Pancreas (tissue), 10 donors: ENCODE measurements at places on chromosomes 5 and 9. TPM values are rescaled to one million over a fixed set of nuclear protein-coding genes. Genes with fewer than 3 reads are reported as not detected.

Gene IFNA13
- not detected for polyA plus RNA-seq

Gene CARTPT
- 0.82 TPM for polyA plus RNA-seq

Gene SPRY4
- polyA plus RNA-seq: 3.2 TPM

GRCh38 chr9:120235081-120235480 lies 344.9 kb downstream of the CDK5RAP2 start:
- DNase-seq: no peak
- no peak overlapping the region for H3K27ac ChIP-seq
- H3K27me3 ChIP-seq: no peaks in the 10 kb centered on the region
- no peaks in the 10 kb centered on the region for H3K4me1 ChIP-seq
- H3K4me3 ChIP-seq: no peak overlapping the region

Gene CRAT
- polyA plus RNA-seq: 30.3 TPM

Gene IRF1
- 30.8 TPM for polyA plus RNA-seq

DNA sequence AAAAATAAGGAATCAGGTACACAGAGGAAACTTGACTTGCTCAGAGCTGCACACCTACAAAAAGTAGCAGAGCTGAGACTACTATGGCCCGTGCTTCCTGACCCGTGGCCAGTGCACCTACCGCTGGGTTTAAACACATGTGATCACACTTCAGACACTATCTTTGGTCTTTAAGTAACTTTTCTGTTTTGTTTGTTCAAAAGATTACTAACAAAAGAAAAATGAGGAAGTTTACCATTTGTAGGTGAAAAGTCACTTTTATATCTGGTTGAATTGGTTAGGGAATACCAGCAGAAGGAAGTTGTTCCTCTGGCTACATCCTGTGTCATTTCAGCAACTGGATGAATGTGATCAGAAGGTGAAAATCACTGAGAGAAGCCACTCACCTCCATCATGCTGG lies 6.5 kb upstream of the SYK start:
- H3K4me1 ChIP-seq: peaks cover 4% of the 10 kb centered on the region
- DNase-seq: no peak
- no peak overlapping the region for H3K4me3 ChIP-seq
- no peak overlapping the region for H3K27ac ChIP-seq
- H3K36me3 ChIP-seq: no peaks in the 10 kb centered on the region

DNA sequence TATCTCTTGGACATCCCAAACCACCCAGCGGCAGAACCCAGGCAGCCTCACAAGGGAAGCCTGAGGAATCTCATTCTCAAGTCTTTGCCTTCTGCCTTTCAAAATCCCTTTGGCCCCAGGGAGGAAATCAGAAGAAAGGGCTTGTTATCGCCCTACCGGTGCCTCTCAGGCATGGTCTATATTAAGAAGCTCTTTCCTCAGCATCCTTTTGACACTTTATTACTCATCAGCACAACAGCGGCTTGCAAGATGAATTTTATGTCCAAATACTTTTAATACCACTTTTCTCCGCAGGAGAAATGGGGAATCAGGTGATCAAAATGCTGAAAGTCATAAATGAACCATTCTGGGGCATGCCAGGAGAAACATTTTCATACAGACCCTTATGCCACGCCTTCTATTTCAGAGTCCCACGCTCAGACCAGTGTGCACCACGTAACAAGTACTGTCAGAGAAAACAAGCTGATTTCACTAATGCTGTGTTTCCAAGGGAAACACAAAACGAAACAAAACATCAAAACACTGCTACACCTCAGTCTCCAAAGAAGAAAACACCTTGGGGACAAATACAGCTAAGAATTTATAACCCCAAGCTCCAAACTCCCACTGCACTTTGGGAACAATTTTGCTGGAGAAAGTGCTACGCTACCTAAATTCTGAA lies 30.0 kb downstream of the RAPGEF1 start:
- no peak for DNase-seq
- H3K27me3 ChIP-seq: no peaks in the 10 kb centered on the region
- no peak overlapping the region for H3K27ac ChIP-seq
- no peak overlapping the region for H3K4me3 ChIP-seq
- no peaks in the 10 kb centered on the region for H3K36me3 ChIP-seq

GRCh38 chr5:170076211-170076610 lies 29.5 kb upstream of the FOXI1 start:
- H3K4me1 ChIP-seq: no peaks in the 10 kb centered on the region
- no peak for DNase-seq
- no peaks in the 10 kb centered on the region for H3K36me3 ChIP-seq
- H3K27ac ChIP-seq: no peak overlapping the region
- H3K27me3 ChIP-seq: no peaks in the 10 kb centered on the region

Gene LEAP2
- polyA plus RNA-seq: 2.3 TPM

- H3K27me3 ChIP-seq: no peaks in the 10 kb centered on the region
- no peak for DNase-seq
Measured at GRCh38 chr9:120917929-120918762, 8.4 kb downstream of the TRAF1 start.

- no peak for DNase-seq
- no peaks in the 10 kb centered on the region for H3K4me1 ChIP-seq
- H3K36me3 ChIP-seq: no peaks in the 10 kb centered on the region
Measured at GRCh38 chr5:147559749-147560148, 49.9 kb upstream of the DPYSL3 start.

Gene TCF7
- polyA plus RNA-seq: 1.9 TPM

GRCh38 chr9:98807814-98808195 lies 335 bp downstream of the GALNT12 start:
- peak overlapping the region; percentile 36 for H3K4me3 ChIP-seq
- H3K27me3 ChIP-seq: no peaks in the 10 kb centered on the region
- peaks cover 14% of the 10 kb centered on the region for H3K4me1 ChIP-seq
- no peak overlapping the region for H3K27ac ChIP-seq

Gene SPINK7
- not detected for polyA plus RNA-seq

DNA sequence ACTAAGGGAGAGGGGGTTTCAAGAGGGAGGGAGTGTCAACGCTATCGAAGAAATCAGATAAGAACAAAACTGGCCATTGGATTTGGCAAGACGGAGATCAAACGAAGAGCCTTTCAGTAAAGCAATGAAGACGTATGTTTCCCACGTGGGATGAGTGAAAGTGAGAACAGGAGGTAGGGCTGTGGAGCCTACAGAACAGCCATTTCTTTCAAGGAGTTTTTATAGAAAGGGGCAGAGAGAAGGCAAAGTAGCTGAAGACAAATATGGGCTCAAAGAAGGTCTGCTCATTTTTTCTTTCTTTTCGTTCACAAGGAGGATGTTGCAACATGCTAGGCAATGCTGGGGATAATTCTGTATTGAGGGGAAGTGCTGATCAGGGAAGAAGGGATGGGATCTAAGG lies 98.3 kb downstream of the SUSD1 start:
- H3K27ac ChIP-seq: no peak overlapping the region
- H3K4me3 ChIP-seq: no peak overlapping the region
- no peaks in the 10 kb centered on the region for H3K36me3 ChIP-seq
- H3K4me1 ChIP-seq: no peaks in the 10 kb centered on the region
- no peak for DNase-seq

- DNase-seq: no peak
- no peak overlapping the region for H3K4me3 ChIP-seq
- H3K4me1 ChIP-seq: peaks cover 22% of the 10 kb centered on the region
- H3K36me3 ChIP-seq: no peaks in the 10 kb centered on the region
- no peaks in the 10 kb centered on the region for H3K27me3 ChIP-seq
Measured at GRCh38 chr9:134389642-134390041, 63.4 kb downstream of the RXRA start.

GRCh38 chr9:110064803-110065202 lies 143.2 kb downstream of the C9orf152 start:
- no peaks in the 10 kb centered on the region for H3K4me1 ChIP-seq
- no peak overlapping the region for H3K4me3 ChIP-seq
- no peaks in the 10 kb centered on the region for H3K27me3 ChIP-seq
- no peak for DNase-seq
- no peaks in the 10 kb centered on the region for H3K36me3 ChIP-seq
- H3K27ac ChIP-seq: no peak overlapping the region

GRCh38 chr5:131610198-131611063 lies 24.6 kb downstream of the RAPGEF6 start:
- no peaks in the 10 kb centered on the region for H3K4me1 ChIP-seq
- H3K4me3 ChIP-seq: no peak overlapping the region
- DNase-seq: no peak
- H3K36me3 ChIP-seq: no peaks in the 10 kb centered on the region
- H3K27me3 ChIP-seq: no peaks in the 10 kb centered on the region
- H3K27ac ChIP-seq: peak overlapping the region; percentile 16

DNA sequence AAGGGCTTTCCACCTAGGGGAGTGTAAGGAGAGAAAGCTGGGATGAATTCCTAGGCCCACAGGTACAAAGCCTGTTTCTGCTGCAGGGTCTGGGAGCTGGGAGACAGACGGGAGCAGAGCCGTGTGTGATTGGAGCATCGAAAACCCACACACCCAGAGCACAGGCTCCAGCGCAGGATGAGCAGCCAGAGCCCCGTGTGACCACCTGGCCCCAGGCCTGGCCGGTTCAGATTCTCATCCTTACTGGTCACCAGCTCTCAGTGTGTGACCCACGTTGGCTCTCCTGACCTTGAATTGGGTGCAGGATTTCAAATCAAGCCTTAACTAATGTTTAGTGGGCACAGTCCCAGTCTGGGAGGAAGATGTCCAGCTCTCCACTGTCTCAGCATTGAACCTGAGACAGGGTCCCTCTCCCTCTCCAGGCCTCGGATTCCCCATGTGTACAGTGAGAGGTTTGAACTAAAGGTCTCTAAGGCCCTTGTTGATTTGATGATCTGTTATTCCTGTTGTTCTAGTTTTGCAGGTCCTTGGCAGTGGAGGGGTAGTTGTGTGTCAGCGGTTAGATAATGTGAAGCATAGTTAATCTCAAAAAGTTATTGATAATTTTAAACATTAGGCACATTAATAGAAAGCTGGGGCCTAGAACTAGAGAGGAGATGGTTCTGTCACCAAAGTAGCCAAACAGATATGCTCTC lies 50.1 kb downstream of the PPARGC1B start:
- no peak overlapping the region for H3K27ac ChIP-seq
- no peaks in the 10 kb centered on the region for H3K36me3 ChIP-seq
- H3K4me3 ChIP-seq: no peak overlapping the region
- H3K27me3 ChIP-seq: no peaks in the 10 kb centered on the region
- peaks cover 7% of the 10 kb centered on the region for H3K4me1 ChIP-seq

DNA sequence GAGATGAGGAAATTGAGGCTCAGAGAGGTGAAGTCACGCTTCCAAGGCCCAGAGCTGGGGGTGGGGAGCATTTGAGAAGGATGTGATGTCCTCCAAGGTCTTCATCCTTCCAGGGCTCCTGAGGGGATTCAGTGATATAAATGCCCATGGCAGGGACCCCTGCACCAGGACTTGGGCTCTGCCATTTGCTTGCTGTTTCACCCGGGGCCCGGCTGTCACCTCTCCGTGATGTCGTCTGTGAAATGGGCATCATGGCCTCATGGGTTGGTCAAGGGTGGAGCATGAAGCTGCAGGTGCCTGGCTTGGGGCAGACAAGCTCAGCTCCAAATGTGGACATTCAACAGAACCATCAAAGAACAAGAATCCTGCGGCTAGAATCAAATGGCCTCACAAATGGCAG lies 253.1 kb downstream of the PBX3 start:
- no peak overlapping the region for H3K27ac ChIP-seq
- H3K36me3 ChIP-seq: no peaks in the 10 kb centered on the region
- peak; percentile 17 for DNase-seq
- H3K27me3 ChIP-seq: no peaks in the 10 kb centered on the region
- H3K4me3 ChIP-seq: no peak overlapping the region
- H3K4me1 ChIP-seq: no peaks in the 10 kb centered on the region

- H3K27me3 ChIP-seq: no peaks in the 10 kb centered on the region
- DNase-seq: no peak
- H3K4me1 ChIP-seq: no peaks in the 10 kb centered on the region
- no peak overlapping the region for H3K4me3 ChIP-seq
Measured at GRCh38 chr5:107592515-107592914, 78.2 kb downstream of the EFNA5 start.

GRCh38 chr5:180093651-180094382 lies 22.3 kb upstream of the RNF130 start:
- peaks cover 4% of the 10 kb centered on the region for H3K4me1 ChIP-seq
- no peak for DNase-seq
- H3K27me3 ChIP-seq: no peaks in the 10 kb centered on the region
- peak overlapping the region; percentile 1 for H3K27ac ChIP-seq
- no peaks in the 10 kb centered on the region for H3K36me3 ChIP-seq

Gene PIP5K1B
- 1.3 TPM for polyA plus RNA-seq
